ENCODE measurements at places on chromosomes 16 and 17.

DNA sequence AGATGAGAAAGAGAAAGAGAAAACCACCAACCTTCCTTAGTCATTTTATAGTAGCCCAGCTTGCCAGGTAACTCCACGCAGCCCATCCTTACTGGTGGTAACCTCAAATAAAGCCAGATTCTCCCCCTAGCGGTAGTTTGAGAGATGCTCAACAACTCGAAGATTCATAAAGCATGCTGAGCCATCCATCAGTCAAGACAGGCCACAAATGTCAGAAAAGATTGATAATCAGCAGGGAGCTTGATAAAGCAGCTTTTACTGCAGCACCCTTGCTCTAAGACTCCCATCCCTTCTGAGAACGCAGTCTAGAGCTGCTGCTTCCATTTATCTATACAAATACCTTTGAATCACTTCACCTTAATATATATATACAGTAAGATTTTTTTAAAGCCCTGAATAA is 451.5 kb upstream of the HSBP1 start:
- peak; percentile 37 for DNase-seq

- no peak for DNase-seq
Measured at GRCh38 chr16:31182391-31182790, 2.5 kb downstream of the FUS start.

GRCh38 chr17:48722201-48722907 is at the start of gene PRAC1:
PRAC1 (minus strand) TSS chr17:48722518; CDS start chr17:48722392, 126 bp downstream.
- DNase-seq: no peak

DNA sequence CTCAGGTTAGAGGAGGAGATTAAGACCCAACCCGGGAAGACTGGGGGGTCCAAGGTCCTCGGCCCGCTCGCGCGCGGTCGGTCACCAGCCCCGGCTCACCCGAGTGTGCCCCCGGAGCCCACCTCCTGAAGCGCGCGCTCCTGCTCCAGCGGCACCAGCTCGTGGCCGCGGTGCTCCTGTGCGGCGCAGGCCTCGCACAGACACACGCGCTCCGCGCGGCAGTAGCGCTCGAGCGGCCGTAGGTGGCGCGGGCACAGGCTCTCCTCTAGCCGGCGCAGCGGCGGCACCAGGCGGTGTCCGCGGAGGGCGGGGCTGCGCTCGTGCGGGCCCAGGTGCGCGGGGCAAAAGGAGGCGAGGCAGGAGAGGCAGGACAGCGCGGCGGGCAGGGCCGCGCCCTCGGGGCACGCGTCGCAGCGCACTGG is 618 bp downstream of the TRIM47 start:
- DNase-seq: peak; percentile 73

GRCh38 chr16:16096121-16096857 is 127.0 kb downstream of the ABCC6 start:
- no peak for DNase-seq

DNA sequence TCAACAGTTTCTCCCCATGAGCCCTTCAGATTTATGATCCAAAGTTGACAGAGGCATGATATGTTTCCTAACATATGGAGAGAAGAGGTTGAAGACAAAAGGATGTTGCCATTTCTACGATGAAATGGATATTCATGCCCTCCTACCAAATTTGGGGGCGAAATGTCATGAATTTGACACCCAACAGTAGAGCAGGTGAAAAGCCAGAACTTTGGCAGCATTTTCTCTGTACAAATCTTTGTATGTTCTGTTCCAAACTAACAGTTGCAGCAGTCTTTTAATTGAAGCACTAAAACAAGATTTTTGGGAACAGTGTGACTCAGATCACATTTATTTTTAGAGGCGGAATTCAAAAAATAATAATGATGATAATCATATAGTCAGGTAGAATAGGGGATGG is 130.1 kb downstream of the TRIM37 start:
- no peak for DNase-seq

- no peak for DNase-seq
Measured at GRCh38 chr17:6437466-6437865, 2.5 kb upstream of the AIPL1 start.

All from GM10248 (cell line).